ENCODE measurements at places on chromosomes 2 and 18.
A peak's percentile ranks its signal among the peaks of the same experiment; 100 is the strongest.

DNA sequence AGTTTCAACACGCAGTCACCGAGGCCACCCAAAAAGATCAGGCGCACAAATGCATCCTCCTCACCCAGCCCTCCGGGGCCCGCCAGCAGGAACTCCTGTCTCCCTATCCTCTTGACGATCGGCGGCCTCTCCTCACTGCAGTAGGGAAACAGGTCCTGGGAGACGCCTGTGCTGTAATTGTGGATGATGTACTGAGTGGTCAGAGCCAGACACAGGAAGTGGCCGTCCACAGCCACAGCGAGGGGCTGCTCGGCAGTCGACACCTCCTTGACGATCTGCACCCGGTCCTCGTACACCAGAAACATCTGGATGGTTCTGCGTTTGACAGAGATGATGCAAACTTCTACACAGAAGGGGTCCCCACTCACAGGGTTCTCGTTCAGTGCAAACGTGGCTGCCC lies 22.0 kb downstream of the TGFBRAP1 start:
- no peak for DNase-seq

- no peak for DNase-seq
These were observed 713.4 kb upstream of the VRK2 start for GRCh38 chr2:57333221-57333620.

GRCh38 chr18:65423776-65424175 lies 327.0 kb upstream of the CDH7 start:
- no peak for DNase-seq

- DNase-seq = peak; percentile 35
These were observed 53.8 kb downstream of the TGOLN2 start for GRCh38 chr2:85273738-85274731.

- no peak for DNase-seq
These were observed 88.8 kb upstream of the SNTG2 start for GRCh38 chr2:861655-862354.

- no peak for DNase-seq
These were observed 287.1 kb upstream of the ATP5MC3 start for GRCh38 chr2:175468431-175469098.

DNA sequence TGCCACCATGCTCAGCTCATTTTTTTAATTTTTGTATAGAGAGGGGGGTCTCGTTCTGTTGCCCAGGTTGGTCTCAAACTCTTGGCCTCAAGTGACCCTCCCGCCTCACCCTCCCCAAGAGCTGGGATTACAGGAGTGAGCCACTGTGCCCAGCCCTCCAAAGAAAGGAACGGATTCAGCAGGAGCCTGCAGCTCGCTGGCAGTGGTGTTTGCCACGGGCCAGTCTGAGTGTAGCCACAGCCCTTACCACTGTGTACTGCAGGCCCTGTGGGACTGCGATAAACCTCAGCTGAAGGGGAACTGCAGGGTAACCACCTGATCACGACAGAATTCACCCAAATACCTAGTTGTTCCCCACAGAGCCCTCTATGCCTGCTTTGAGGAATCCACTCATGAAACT lies 6.8 kb downstream of the COPS9 start:
- no peak for DNase-seq

- peak; percentile 45 for DNase-seq
These were observed 63.0 kb downstream of the TANK start for GRCh38 chr2:161223139-161223732.

DNA sequence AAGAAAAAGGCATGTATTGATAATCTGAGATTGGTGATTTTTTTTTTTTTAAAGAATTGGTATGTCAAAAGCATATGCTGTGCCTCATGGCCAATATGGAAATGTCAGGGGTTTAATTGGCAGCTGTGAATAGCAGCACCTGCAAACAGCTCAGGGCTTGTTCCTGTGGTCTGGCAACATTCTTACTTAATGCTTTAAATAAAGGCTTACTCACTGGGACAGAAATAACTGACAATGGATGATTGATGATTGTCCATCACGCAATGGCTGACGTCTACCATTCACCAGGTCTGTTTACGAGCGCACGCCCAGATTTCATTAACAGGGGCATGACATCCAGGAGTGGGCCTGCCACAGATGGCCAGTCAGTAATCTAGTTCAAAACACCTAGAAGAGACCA lies 66.7 kb downstream of the ETAA1 start:
- peak; percentile 88 for DNase-seq

- DNase-seq = no peak
These were observed 736.6 kb upstream of the HS6ST1 start for GRCh38 chr2:129055242-129055641.

- DNase-seq = no peak
These were observed 15.9 kb upstream of the TXNDC2 start for GRCh38 chr18:9869715-9870430.

GRCh38 chr2:178908810-178909209 lies 101.6 kb upstream of the TTN start:
- no peak for DNase-seq

DNA sequence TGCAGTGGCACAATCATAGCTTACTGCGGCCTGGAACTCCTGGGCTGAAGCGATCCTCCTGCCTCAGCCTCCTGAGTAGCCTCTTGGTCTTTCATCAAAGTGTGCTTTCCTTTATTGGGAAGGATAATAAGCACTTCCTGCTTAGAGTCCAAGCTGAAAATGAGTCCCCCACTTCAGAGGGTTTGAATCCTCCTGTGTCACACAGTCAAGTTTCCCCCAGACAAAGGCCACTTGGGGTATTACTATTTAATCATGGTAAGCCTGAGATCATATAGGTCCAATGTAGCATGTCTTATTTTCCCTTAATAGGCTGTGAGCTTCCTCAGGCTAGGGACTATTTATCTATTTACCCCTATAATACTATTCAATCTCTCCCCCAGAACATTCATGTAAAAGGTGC lies 11.4 kb upstream of the KIAA2012 start:
- DNase-seq = no peak

DNA sequence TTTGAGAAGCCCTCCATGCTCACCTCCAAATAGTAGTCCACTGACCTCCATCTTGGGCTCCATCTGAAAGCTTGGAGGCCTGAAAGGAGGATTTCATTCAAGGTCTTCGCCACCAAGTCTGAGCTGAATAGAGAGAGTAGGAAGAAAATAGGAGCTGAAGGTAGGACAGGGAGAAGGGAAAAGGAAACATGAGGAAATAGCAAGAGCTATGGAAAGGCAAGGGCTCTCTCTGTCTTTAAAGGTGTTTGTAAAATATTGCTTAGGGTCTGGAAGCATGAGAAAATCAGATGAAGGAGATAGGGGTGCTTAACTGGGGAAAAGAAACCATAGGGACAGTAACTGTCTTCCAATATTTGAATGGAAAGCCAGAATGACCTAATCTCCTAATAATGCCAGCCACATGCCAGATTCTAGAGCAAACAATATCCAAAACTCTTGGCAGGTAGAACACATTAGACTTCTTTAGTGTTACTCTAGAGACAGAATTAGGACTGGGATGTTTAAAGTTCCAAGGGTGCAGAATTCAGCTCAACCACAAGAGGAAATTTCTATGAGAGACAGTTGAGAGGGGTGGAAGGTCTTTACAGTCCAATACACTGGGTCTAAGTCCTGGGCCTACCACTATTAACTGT lies 67.4 kb downstream of the NAB1 start:
- DNase-seq = no peak

DNA sequence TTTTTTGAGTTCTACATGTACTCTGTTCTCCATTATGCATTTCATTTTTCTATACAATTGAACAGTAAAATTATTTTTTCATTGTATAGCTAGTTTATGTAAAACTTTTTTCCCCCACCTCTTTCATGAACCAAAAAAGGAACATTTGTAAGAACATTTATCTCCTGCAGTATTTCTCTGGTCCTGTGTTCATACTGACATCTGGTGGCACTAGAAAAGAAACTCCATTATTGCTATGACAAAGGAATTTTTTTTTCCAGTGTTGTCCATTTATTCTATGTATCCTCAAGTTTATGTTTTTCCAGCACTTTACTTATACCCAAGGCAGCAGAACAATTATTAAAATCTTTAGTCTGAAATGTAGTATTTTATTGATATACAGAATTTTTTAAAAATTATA lies 27.4 kb upstream of the CHAC2 start:
- DNase-seq = no peak

DNA sequence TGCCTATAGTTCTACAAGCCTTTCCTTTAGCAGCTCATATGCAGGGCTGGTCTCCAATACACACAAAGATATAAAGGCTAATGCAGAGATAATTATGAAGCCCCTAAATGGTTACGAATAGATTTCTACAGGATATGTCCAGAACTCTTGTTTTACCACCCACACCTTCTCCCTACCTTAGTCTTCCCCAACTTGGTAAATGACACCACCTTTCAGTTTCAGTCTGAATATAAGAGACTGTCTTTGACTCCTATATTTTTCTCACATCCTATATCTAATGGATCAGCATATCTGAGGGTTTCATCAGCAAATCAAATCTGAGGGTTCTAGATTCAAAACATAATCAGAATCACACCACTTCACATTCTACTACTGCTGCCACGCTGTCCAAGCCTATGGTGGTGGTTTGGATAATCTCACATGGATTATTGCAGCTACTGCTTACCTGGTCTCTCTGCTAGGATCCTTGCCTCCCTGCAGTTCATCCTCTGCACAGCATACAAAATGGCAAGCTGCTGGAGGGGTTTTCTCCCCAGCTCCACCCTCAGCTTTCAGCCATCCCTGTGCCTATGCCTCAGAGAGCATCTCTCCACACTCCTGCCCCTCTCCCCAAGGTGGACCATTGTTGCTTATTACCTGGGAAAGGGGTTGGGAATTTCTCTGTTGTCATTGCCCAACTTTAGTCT lies 178.0 kb upstream of the SPOPL start:
- DNase-seq = no peak

DNA sequence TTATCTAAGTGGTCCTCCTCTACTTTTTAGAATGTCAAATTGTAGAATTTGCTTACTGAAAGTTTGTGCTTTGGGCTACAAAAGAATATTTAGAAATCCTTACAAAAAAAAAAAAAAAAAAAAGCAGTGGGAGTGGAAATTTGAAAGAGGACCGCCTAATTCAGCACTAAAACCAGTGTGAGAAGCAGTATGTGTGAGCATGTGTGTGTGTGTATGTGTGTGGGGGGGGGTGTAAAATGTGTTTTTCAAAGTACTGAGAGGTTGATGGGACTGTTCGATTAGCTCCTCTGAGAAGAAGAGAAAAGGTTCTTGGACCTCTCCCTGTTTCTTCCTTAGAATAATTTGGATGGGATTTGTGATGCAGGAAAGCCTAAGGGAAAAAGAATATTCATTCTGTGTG lies at the start of gene VIT:
TSS of gene VIT (plus strand) at position 175 of the 400 bp plus-strand sequence. CDS start 19,664 bp downstream, outside the sequence.
- no peak for DNase-seq

DNA sequence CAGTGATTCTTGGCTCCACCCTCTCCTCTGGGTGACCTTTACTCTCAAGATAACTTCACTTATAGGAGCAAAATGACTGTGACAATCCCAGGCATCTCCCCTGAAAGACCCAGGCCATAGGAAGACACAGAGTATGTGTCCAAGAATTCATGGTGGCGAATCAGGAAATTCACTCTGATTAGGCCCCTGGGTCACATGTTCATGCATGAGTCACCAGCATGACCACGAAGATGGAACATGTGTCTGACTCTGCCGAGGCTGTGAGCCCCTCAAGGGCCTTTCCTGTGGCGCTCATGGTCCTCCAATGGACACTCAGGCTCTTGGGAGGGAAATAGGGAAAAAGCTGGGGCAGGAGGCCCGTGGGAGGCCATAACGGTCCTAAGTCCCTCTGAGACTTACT lies 74.0 kb upstream of the TEX51 start:
- no peak for DNase-seq

- DNase-seq = no peak
These were observed 149.2 kb upstream of the KLHL29 start for GRCh38 chr2:23235736-23236135.

GRCh38 chr18:32598144-32598543 lies 127.5 kb upstream of the GAREM1 start:
- DNase-seq = no peak

DNA sequence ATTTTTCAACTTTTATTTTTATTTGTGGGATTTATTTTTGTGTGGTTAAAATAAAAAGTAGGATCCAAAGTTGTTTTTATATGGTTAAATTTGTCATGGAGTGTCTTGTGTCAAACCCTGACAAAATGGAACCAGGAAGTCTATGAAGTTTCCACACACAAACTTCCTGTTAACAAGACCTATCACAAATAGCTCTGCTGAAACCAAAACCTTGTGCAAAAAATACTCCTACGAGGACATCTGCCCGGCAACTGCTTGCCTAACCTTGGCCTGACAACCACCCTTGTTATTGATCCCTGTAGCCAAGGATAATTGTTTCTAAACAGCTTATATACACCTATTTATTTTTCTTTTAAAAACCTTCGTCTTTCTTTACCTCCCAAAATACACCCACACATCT lies 389.6 kb downstream of the TRIB2 start:
- no peak for DNase-seq

DNA sequence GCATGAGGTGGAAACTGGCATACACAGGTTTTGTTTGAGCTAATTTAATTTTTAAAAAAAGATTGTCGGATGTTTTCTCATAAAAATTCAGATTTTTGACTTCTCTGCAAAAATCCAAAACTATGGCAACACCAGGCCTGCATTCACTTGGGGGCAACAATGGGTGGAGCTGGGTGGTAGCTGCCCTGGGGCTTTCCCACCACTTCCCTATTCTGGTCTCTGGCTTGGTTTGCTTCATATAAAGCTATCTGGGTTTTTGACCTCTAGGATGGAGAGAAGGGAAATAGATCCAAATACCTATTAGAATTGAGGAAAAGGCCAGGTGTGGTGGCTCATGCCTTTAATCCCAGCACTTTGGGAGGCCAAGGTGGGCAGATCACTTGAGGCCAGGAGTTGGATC lies 5.5 kb upstream of the CYP27A1 start:
- no peak for DNase-seq

- peak; percentile 56 for DNase-seq
These were observed 97.2 kb downstream of the INSIG2 start for GRCh38 chr2:118185210-118186109.

GRCh38 chr2:166651080-166651675 lies 157.1 kb upstream of the SCN7A start:
- no peak for DNase-seq

GRCh38 chr18:56825321-56825720 lies 174.2 kb downstream of the WDR7 start:
- DNase-seq = no peak

DNA sequence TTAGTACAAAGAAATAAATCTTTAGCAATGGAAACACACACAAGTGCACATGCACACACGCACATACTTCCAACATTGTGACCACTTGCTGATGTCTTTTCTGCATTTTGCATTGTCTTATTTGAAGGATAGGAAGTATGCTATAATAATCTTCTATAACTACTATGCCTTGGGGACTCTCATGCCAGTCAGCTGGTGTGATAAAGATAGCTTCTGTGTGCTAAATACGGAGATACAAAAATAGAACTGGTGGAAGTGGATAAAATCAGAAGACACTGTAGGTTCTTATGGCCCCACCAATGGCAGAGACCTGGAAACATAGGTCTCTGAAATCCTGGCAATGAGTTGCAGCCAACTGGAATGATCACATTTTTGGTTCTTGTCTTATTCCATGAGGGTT lies 31.5 kb upstream of the RASGRP3 start:
- DNase-seq = no peak

GRCh38 chr18:47560723-47561715 lies 309.6 kb upstream of the SKOR2 start:
- no peak for DNase-seq

- DNase-seq = no peak
These were observed 316.2 kb upstream of the THSD7B start for GRCh38 chr2:136448986-136449780.

GRCh38 chr2:62010632-62011256 lies 105.3 kb downstream of the COMMD1 start:
- no peak for DNase-seq

Measured in RPMI8226 (cell line).